ENCODE measurements at places on chromosomes 12 and 14.

DNA sequence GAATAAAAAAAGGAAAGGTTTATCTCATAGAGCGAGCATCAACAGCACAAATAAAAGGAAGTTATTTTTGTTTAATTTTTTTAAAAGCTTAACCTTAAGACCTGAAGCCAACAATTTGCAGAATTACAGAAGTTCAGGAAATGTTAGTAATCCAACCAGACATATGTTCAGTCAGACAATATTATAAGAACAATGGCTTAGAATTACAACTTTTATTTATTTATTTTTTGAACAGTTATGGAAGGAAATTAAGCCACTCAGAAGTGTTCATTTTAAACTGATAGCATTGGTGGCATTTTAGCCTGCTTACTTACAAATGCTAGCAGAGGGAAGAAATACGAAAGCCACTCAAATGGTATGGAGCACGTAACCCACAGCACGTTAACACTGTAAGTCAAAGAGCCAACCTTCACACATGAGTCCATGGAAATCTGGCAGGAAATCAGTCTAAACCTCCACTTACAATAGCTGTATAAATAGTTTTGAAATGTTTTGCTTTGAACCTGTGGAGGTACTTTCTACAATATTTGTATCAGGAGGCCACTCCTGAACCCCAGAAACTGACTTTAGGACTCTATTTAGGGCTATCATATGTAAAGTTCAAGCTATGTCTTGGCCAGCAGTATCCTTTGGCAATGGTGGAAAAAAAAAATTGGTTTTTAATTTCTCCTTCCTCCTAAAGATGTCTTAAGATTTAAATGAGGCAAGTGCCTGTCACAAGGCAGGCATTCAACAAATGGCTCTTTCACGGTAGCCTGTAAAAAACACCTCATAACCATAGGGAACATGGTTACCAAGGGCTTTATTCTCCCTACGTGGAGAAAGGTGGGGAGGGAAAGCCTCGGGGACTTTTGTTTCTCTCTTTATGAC, 102.3 kb downstream of the ITPR2 start:
- H3K4me3 ChIP-seq, result no peak overlapping the region
- no peak for DNase-seq
- H3K4me1 ChIP-seq, result peaks cover 3% of the 10 kb centered on the region
- no peak overlapping the region for H3K27ac ChIP-seq

GRCh38 chr14:76101391-76102379, 50.0 kb upstream of the GPATCH2L start:
- no peak overlapping the region for H3K4me3 ChIP-seq
- no peak for DNase-seq
- H3K4me1 ChIP-seq, result peaks cover 1% of the 10 kb centered on the region
- H3K27me3 ChIP-seq, result no peaks in the 10 kb centered on the region
- no peak overlapping the region for H3K27ac ChIP-seq
- H3K36me3 ChIP-seq, result no peaks in the 10 kb centered on the region

DNA sequence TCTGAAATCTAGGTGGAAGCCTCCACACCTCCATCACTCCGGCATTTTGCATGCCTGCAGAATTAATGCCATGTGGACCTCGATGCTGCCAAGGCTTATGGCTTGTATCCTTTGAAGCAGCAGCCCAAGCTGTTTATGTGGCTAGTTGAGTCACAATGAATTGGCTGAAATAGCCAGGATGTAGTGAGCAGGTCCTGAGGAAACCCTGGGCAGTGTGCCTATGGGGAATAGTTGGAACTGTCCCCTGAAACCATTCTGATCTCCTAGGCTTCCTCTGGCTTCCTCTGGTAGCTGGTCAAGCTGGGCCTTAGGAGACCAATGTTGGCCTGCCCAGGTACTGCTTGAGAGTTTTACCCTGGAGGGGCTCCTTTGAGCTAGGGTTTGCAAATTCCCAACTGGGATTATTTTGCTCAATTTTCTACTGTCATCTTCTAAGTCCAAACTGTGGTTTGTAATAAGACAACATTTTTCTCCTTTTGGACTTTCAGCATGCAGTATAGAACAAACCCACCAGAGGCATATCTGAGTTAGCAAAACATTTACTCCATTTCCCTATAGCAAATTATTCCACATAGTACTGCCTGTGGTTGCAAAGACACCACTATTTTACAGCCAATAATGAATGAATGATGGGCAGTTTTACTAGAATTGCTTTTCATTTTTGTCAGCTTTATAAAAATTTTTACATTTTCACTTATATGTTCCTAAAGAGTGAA, 85.1 kb upstream of the AMIGO2 start:
- no peak for DNase-seq
- H3K27ac ChIP-seq, result no peak overlapping the region
- no peaks in the 10 kb centered on the region for H3K36me3 ChIP-seq
- no peaks in the 10 kb centered on the region for H3K27me3 ChIP-seq

DNA sequence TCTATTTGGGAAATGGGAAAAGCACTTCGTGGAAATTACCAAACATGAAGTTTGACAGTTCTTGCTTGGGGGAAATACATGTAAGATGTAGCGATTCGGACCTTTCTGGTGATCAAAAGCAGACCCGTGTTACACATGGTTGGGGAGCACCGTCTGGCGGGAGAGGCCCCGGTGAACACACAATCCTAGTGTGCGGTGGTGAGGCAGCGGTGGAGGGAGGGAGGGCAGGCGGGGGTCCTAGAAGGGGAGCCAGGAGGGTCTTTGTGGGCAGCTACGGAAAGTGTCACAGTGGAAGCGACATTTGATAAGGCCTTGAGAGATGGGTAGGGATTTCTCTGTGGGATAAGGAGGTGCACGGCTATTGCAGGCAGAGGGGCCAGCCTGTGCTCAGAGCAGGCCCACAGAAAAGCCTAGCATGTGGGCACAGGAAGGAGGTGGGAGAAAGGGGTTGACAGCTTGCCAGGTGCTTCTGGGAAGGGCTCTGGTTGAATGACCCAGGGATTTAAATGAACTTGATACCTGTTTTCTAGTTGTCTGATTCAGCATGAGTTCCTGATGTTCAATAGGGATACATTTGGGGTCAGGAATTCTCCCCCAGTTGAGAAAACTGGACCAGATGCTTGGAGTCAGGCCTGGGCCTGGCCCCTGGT, 7.2 kb downstream of the MVK start:
- no peak overlapping the region for H3K27ac ChIP-seq
- H3K36me3 ChIP-seq, result peaks cover 34% of the 10 kb centered on the region
- DNase-seq, result no peak
- H3K4me1 ChIP-seq, result no peaks in the 10 kb centered on the region
- no peak overlapping the region for H3K4me3 ChIP-seq

GRCh38 chr12:89469361-89469760, 55.2 kb downstream of the GALNT4 start:
- H3K27ac ChIP-seq, result no peak overlapping the region
- no peaks in the 10 kb centered on the region for H3K4me1 ChIP-seq
- no peak for DNase-seq
- H3K27me3 ChIP-seq, result no peaks in the 10 kb centered on the region

- DNase-seq, result no peak
- H3K4me1 ChIP-seq, result no peaks in the 10 kb centered on the region
- H3K27me3 ChIP-seq, result no peaks in the 10 kb centered on the region
Observed at GRCh38 chr14:33527023-33527634, 423.7 kb downstream of the EGLN3 start.

All from iPS DF 6.9 (cell line).